Globus pallidus (tissue), 1 donor: ENCODE measurements at places on chromosomes 7 and 10.

DNA sequence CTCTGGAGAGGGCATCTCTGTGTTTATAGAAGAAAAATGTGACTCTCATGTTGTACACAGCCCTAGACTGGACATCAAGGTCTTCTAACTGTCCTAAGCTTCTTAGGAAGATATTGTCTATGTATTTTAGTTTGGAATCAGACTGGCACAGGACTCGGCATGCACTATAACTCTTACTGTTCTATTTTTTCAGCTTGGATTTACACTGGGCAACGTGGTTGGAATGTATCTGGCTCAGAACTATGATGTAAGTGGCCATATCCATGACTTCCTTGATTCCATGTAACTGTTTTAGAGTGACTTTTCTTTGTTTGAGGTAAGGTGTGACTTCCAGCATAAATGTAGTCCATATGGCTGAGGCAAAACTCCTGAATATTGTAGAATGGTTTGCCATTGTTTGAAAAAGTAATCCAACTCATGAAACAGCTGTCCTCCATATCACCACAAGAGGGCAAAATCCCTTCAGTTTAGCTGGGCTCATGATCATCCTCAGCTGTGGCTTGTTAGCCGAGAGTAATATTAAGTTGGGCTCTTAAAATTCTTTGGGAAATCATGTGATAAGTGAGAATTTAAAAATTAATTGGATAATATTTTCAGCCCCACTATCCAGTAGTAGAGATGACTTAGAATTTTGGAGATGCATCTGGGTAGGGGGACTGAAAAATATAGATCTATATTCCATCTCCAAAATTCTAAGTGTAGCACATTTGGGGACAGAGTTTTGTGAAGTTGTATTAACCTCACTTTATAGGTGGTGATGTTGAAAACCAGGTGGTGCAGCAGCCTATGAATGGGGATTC is 10.4 kb downstream of the STMP1 start:
- DNase-seq: peak; percentile 35

- DNase-seq: no peak
Measured at GRCh38 chr7:101629171-101629570, at the start of gene MYL10. Gene MYL10, minus strand, starts transcription at chr7:101629296. Its CDS starts 178 bp downstream, at chr7:101629118.

- no peak for DNase-seq
Measured at GRCh38 chr7:77391230-77391629, 24.9 kb downstream of the GSAP start.

- DNase-seq: no peak
Measured at GRCh38 chr7:93821463-93821862, 69.1 kb downstream of the TFPI2 start.

GRCh38 chr10:122342293-122343134 is 32.0 kb upstream of the PLEKHA1 start:
- peak; percentile 84 for DNase-seq

- DNase-seq: no peak
Measured at GRCh38 chr7:157023589-157023905, 13.1 kb upstream of the MNX1 start.

DNA sequence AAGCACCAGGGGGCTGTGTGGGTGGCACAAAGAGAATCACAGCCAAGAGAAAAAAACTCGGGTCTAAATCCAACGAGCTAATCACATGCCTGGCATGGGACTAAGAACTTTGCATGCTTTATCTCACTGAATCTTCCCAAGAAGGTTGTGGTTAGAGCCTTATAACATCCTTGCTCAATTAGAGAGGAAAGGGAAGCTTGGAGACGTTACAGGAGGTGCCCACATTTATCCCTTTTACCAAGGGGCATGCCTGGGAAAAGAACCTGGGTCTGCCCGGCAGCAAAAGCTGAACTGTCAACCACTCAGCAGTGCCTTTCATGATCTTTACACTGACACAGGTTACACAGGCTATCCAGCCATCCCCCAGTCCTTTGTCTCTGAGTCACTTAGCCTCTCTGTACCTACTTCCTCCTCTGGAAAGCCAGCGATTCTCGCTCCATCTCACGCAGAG is 190.1 kb downstream of the PRPF18 start:
- no peak for DNase-seq

GRCh38 chr7:111092406-111093236 is 1.7 kb downstream of the LRRN3 start:
- peak; percentile 15 for DNase-seq

DNA sequence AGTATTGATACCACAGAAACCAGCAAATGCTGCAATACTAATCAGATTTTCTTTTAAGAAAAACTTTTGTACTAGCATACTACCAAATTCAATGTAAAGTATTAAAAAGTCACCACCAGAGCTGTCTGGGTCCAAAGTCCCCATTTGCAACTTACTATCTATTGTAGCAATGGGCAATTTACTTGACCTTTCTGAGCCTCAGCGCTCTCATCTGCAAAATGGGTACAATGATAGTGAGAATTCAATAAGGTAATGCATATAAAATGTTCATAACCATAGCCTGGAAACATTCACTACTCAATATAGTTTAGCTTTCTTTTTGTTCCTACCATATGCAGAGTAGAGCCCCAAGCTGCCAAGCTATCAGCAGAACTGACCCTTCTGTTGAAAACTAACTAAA is 337.2 kb downstream of the ELMO1 start:
- DNase-seq: no peak
